ENCODE measurements at places on chromosomes 3 and 15.

DNA sequence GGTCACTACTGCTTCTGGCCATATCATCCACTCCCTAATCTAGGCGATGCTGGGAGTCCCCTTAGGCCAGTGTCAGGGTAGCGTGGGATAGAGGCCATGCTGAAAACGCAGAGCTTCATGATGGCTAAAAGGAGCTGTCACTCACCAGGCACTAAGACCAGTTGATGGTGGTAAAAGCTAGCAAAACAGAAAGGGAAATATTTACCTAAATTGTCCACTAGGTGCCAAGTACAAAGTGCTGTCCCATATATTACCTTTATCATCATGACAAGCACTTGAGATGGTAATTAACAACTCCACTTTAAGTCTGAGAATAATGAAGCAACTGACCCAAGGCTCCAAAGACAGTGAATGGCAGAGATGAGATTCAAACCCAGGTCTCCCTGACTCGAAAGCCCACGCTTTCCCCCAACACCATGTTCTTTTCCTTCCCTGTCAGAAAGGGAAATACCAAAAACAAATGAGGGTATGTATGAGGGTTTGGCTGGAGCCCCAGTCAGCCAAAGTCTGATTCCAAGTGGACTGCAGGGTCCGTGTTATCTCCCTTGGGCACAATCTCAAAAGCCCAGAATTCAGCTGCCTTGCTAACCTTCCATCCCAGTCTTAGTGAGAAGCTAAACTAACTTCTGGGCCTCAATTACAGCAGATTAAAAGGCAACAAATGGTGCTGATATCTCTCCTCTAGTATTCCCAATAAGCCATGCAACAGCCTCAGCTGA, 84.7 kb downstream of the RBPMS2 start:
- H3K4me1 ChIP-seq, result peaks cover 27% of the 10 kb centered on the region
- no peak for DNase-seq
- H3K4me3 ChIP-seq, result no peak overlapping the region
- H3K36me3 ChIP-seq, result peaks cover 42% of the 10 kb centered on the region

GRCh38 chr15:80423215-80423614, 19.0 kb downstream of the ARNT2 start:
- DNase-seq, result no peak
- no peak overlapping the region for H3K4me3 ChIP-seq
- H3K36me3 ChIP-seq, result no peaks in the 10 kb centered on the region
- H3K27me3 ChIP-seq, result no peaks in the 10 kb centered on the region
- H3K4me1 ChIP-seq, result peaks cover 10% of the 10 kb centered on the region

DNA sequence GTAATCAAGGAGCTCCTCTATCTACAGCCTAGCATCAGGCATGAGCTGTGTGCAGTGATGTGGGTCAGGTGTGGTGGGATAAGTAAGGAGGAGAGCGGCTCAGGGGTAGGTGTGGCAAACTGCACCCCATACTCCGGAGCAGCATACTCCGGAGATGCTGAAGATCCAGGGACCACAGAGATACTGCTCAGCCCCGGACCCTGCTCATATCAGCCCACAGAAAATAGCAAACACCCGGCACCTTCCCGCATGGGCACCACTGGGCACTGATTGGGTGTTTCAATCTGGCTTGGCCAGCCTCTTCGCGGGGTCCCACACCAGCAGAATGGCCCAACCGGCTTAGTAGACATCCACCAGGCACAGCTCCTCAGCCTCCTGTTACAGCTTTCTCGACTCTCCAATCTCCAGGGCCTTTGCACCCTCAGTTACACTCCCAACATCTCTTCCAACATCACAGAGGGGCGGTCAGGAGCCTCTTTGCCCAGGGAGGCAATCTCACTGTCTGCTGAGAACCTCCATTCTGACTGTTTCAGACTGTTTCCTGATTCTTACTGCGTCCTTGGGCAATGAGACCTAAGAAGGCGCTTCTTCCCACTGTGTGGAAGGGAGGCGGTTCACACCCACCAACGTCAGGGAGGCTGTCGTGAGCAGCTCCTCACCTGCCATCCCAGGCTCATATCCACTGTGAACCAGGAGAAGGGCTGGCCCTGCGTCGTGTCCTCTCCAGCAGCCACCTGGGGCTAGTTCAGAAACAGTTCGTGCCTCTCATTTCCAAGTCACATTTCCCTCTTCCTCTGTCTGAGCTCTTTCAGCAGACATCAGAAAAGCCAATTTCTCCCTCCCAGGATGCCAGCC, 59.8 kb downstream of the CAPN7 start:
- no peak overlapping the region for H3K4me3 ChIP-seq
- DNase-seq, result no peak
- no peaks in the 10 kb centered on the region for H3K4me1 ChIP-seq
- H3K27me3 ChIP-seq, result no peaks in the 10 kb centered on the region

DNA sequence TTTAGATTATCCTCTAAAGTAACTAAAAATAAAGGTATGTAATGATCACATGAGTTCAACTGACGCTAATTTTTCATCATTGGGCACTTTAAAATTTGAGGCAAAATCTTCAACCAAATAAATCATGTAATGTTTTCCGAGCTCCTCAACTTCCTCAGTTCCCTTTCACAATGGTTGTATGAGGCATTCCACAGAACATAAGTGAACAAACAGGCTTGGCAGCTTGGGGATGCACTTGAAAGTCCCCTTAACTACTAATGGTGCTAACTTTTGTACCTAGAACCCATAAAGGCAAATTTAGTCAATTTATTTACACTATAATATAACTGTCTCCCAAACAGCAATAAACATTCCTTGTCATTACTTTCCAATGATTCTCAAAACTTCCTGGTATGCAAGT, 1137.9 kb downstream of the ROBO2 start:
- DNase-seq, result no peak
- H3K27ac ChIP-seq, result no peak overlapping the region
- no peak overlapping the region for H3K4me3 ChIP-seq
- no peaks in the 10 kb centered on the region for H3K36me3 ChIP-seq

- no peak for DNase-seq
- no peak overlapping the region for H3K4me3 ChIP-seq
- H3K27me3 ChIP-seq, result no peaks in the 10 kb centered on the region
- no peaks in the 10 kb centered on the region for H3K4me1 ChIP-seq
- no peak overlapping the region for H3K27ac ChIP-seq
Observed at GRCh38 chr15:64029110-64029509, 17.2 kb downstream of the DAPK2 start.

GRCh38 chr3:35900079-35900478, 260.8 kb downstream of the ARPP21 start:
- H3K4me1 ChIP-seq, result no peaks in the 10 kb centered on the region
- H3K27ac ChIP-seq, result no peak overlapping the region
- no peaks in the 10 kb centered on the region for H3K27me3 ChIP-seq
- no peaks in the 10 kb centered on the region for H3K36me3 ChIP-seq
- H3K4me3 ChIP-seq, result no peak overlapping the region

DNA sequence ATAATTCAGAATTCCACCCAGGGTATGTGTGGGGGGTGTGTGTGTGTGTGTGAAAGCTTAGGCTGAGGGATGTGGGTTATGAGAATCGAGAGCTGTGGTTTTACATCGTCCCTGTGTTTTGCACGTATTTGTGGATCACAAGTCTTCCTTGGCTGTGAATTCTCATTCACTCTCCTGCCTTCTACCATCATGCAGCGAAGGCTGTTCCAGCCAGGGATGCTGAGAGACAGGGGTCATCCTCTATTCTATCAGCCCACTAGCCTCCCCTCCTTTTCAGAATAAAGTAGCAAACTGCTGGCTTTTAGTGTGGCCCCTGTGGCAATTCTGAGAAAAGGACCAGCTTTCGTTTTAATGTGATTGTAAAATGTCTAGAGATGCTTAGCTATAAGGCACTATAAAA, 460.6 kb upstream of the NR2F2 start:
- no peaks in the 10 kb centered on the region for H3K27me3 ChIP-seq
- no peak overlapping the region for H3K27ac ChIP-seq
- DNase-seq, result no peak
- no peak overlapping the region for H3K4me3 ChIP-seq
- no peaks in the 10 kb centered on the region for H3K4me1 ChIP-seq

DNA sequence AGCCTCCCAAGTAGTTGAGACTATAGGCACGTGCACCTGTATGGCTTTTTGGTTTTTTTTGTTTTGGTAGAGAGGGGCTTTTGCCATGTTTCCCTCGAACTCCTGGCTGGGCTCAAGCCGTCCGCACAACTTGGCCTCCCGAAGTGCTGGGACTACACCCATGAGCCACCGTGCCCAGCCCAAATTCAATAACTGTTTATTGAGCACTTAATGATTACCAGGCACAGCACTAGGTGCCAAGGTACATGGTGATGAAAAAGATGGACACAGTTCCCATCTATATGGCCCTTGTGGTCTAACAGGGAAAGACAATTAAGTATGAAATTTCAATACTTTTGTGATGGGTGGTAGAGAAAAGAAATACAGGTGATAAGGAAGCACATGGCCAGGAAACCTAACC, 35.8 kb upstream of the ZNF148 start:
- no peak overlapping the region for H3K27ac ChIP-seq
- H3K4me3 ChIP-seq, result no peak overlapping the region
- H3K36me3 ChIP-seq, result no peaks in the 10 kb centered on the region

DNA sequence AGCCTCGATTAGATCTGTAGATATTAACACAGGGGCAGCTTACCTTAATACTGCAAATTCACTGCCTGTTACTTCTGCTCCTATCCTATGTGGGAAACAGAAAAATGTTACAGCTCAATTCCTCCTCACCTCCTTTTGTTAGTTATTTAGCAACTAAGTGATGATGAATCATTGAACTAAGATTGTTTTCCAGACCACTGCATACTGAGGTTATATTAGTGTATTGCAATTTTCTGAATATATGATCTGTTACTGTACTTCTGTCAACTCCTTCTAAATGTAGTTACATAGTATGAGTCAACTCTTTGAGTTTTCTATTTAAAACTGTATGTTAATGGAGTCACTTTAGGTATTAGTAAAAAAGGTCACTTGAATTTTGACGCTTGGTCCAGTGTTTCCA, 331.5 kb upstream of the SLCO3A1 start:
- no peaks in the 10 kb centered on the region for H3K36me3 ChIP-seq
- no peak overlapping the region for H3K27ac ChIP-seq
- no peak overlapping the region for H3K4me3 ChIP-seq
- H3K4me1 ChIP-seq, result peaks cover 5% of the 10 kb centered on the region

GRCh38 chr15:33094336-33094735, 100.2 kb downstream of the FMN1 start:
- no peaks in the 10 kb centered on the region for H3K36me3 ChIP-seq
- no peaks in the 10 kb centered on the region for H3K27me3 ChIP-seq
- no peaks in the 10 kb centered on the region for H3K4me1 ChIP-seq
- H3K27ac ChIP-seq, result no peak overlapping the region

DNA sequence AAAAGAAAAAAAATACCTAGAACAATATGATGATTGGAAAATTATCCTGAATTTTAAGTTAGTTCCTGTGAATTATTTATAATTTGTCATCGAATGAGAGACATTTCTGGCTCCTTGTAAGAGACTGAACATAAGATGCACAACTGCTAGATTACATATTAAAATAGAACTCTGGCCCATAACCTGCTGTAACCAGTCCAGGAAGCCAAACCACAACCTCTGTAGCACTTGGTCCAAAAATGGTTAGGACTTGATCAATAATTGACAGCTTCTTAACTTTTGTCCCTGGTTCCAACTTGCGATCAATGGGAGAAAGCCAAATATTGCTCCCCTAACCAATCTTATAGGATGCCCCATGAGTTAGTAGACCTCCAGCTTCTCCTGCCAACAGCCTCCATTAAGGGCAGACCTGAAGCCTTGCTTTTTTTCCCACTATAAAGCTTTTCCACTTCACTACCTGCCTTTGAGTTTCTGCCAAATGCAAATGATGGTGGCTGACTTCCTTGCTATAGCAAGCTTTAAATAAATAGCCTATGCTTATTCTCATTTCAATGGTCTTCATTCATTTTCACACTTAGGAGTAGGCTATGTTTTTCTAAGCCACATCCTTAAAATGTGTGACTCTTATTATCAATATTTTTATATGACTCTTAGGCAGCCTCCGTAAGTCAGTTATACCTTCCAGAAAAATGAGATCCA, 224.0 kb upstream of the ARHGEF26 start:
- DNase-seq, result no peak
- H3K4me1 ChIP-seq, result no peaks in the 10 kb centered on the region
- H3K27me3 ChIP-seq, result no peaks in the 10 kb centered on the region
- H3K36me3 ChIP-seq, result no peaks in the 10 kb centered on the region
- H3K27ac ChIP-seq, result no peak overlapping the region

GRCh38 chr3:38108649-38109579, 28.0 kb downstream of the ACAA1 start:
- DNase-seq, result peak; percentile 19
- no peaks in the 10 kb centered on the region for H3K4me1 ChIP-seq
- no peak overlapping the region for H3K4me3 ChIP-seq
- H3K27ac ChIP-seq, result no peak overlapping the region
- no peaks in the 10 kb centered on the region for H3K27me3 ChIP-seq
- no peaks in the 10 kb centered on the region for H3K36me3 ChIP-seq

DNA sequence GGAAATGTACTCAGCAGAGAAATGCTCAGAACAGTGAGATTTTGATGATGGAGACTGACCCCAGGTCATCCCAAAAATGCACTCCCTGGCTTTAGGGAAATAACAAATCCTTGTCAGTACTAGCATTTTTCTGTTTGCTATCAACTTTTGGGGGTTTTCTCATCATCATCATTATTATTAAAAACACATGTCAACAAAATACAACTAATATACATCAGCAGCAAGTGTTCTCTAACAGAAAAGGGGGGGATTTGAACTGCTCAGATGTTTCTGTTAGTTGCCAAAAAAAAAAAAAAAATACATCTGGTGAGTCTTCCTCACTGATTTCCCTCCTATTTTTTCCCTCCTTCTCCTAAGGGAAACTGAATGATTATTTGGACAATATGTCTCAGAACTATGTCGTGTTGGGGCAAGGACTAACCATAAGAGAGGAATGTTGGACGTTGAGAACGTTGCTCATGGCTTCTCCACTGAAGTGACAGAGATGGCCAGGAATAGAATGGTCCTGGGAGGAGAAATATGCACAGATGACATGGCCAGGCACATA, 230.0 kb upstream of the MCTP2 start:
- no peaks in the 10 kb centered on the region for H3K4me1 ChIP-seq
- H3K36me3 ChIP-seq, result no peaks in the 10 kb centered on the region
- no peak for DNase-seq
- no peaks in the 10 kb centered on the region for H3K27me3 ChIP-seq

GRCh38 chr3:175224051-175224450, 364.9 kb downstream of the NAALADL2 start:
- H3K4me3 ChIP-seq, result no peak overlapping the region
- H3K27ac ChIP-seq, result no peak overlapping the region
- H3K36me3 ChIP-seq, result no peaks in the 10 kb centered on the region
- H3K27me3 ChIP-seq, result no peaks in the 10 kb centered on the region

- H3K36me3 ChIP-seq, result no peaks in the 10 kb centered on the region
- no peak for DNase-seq
- peaks cover 3% of the 10 kb centered on the region for H3K4me1 ChIP-seq
- no peak overlapping the region for H3K4me3 ChIP-seq
Observed at GRCh38 chr3:119642746-119643473, 17.5 kb downstream of the POPDC2 start.

DNA sequence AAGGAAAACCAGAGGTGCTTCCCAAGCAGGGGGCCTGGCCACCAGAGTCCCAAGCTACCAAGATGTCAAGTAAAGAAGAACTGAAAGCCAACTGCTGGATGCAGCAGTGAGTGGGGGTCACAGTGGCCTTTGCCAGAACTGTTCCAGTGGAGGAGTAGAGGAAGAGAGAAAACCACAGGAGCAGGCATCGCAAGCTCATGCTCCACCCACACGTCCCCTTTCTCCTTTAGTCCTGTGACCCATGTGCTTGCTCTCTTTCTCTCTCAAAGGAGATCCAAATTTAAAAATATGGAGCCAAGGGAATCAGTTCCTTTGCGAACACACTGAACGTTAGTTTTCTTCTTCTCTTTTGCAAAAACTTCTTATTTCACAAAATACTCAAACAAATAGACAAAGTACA, 12.4 kb upstream of the ABHD2 start:
- no peaks in the 10 kb centered on the region for H3K27me3 ChIP-seq
- DNase-seq, result no peak
- no peak overlapping the region for H3K27ac ChIP-seq

GRCh38 chr3:56297281-56297840, 170.9 kb downstream of the ERC2 start:
- no peaks in the 10 kb centered on the region for H3K27me3 ChIP-seq
- no peak overlapping the region for H3K27ac ChIP-seq
- no peak for DNase-seq
- H3K36me3 ChIP-seq, result no peaks in the 10 kb centered on the region

Data from right lobe of liver (tissue), 6 donors.